ENCODE measurements at places on chromosomes 7 and 10.
A peak's percentile ranks its signal among the peaks of the same experiment; 100 is the strongest.

GRCh38 chr10:30825022-30825421 is 195.5 kb upstream of the LYZL2 start:
- DNase-seq, result no peak

- no peak for DNase-seq
These were observed 93.3 kb upstream of the ELMO1 start for GRCh38 chr7:37541810-37542443.

DNA sequence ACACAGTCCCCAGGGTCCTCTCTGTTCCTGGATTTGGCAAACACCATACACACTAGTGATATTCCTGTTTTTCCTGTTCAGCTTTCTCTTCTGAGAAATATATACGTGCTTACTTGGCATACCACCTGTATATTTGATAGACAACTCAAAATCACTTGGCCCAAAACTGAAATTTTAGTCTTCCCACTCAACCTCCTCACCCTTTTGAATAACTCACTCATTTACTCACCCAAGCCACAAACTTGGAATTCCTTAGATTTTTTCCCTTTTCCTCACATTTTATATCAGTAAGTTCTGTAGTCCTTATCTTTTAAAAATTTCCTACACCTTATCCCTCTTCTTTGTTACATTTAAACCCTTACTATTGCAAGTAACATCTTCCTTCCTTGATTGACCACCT is 143.4 kb downstream of the PPP1R3A start:
- DNase-seq, result no peak

DNA sequence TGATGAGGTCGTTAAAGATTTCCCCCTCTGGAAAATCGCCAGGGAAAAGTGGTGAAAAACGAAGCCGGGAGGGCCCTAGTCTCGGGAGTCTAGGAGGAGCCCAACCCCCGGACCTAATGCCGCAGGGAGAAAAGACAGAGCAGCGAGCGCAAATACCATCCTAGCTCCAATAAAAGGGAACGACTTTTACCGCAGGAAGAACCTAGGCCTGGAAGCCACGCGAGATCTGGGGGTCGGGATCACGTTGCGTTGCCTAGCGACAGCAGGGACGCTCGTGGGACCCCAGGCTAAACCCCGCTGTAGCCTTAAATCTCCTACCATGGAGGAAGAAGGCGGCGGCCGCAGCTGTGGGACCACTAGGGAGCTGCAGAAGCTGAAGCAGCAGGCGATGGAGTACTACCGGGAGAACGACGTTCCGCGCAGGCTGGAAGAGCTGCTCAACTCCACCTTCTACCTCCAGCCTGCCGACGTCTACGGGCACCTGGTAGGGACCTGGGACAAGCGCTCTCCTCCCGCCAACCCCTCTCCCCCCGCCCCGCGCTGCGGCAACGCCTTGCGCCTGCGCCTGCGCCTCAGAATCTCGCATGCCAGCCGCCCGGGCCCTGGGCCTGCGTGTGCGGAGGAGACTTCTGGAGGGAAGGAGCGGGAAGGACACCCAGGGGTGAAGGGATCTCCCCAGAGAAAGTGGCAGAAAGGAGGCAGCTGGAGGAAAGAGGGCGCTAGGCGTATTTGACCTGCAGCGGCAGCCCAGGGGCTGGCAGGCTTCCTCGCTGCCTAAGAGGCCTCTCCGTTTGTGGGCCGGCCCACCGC is at the start of gene ENO4:
Gene ENO4 (plus strand): TSS at position 252 of the 810 bp plus-strand sequence. CDS start 68 bp downstream, at position 320.
- peak; percentile 98 for DNase-seq

DNA sequence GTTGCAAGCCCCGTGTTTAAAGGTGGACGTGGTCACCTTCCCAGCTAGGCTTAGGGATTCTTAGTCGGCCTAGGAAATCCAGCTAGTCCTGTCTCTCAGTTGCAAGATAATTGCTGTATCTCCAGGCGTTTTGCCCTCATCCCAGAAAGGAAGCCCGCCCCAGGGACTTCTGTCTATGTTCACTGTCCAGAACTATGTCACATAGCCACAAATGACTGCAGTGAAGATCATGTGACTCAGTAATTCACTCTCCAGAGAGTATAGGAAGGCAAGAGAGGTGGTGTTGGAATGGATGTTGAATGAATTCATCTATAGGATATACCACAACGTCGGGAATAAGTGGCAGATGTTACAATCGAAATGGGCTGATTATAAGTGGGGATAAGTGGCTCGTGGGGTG is 349 bp upstream of the ERVW-1 start:
- DNase-seq, result no peak

DNA sequence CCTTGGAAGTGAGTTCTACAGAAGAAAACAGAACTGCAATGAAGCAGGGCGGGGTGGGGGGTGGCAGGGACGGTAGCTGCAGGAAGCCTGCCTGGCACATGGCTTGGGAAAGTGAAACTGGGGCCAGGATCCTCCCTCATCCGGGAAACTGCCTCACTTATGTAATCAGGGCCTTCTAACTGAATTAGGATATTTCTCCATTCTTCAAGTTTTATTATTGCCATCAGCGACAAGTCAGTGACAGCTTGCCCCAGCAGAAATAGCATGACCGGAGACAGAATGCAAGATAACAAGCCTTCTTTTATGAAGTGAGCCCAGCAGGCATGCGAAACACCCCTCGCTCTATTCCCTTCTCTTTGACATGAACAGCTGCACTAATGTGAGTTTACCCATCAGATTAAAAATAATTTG is 77.5 kb upstream of the CACUL1 start:
- DNase-seq, result peak; percentile 38

GRCh38 chr10:18144928-18145327 is 4.7 kb downstream of the CACNB2 start:
- peak; percentile 38 for DNase-seq

DNA sequence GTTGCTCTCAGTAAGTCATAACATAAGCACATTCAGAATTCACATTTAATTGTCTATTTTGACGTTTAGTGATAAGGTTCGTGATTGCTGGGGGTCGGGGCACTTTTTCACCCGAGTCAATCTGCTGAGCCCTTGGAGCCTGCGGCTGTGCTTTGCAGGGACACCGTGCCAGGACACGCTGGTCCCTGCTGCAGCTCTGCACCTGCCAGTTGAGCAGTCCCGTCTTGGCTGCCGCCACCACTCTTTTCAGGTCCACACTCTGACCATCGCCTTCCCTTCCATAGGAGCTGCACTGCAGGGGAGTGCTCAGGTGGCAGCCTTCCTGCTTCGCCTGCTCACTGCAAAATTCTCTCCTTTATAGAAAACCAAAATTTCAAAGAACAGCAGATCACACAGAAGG is 36.4 kb downstream of the CUL1 start:
- no peak for DNase-seq

DNA sequence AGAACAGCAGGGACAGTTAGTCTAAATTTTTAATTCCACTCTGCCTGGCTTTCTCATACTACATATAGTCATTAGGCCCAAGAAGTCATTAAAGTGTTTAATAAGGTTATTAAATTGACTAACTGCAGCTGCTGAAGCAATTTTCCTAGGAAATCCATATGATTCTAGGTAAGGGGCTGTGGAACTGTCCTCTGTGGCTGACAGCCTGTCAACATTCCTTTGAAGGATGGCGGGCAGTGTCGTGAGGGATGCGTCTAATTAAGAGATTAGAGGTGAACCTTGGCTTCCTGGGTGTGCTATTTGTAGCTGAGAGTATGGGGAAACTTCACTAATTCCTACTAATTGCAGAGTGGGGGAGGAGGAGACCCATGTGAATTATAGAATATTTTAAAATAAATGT is 64.6 kb downstream of the SNX10 start:
- no peak for DNase-seq

DNA sequence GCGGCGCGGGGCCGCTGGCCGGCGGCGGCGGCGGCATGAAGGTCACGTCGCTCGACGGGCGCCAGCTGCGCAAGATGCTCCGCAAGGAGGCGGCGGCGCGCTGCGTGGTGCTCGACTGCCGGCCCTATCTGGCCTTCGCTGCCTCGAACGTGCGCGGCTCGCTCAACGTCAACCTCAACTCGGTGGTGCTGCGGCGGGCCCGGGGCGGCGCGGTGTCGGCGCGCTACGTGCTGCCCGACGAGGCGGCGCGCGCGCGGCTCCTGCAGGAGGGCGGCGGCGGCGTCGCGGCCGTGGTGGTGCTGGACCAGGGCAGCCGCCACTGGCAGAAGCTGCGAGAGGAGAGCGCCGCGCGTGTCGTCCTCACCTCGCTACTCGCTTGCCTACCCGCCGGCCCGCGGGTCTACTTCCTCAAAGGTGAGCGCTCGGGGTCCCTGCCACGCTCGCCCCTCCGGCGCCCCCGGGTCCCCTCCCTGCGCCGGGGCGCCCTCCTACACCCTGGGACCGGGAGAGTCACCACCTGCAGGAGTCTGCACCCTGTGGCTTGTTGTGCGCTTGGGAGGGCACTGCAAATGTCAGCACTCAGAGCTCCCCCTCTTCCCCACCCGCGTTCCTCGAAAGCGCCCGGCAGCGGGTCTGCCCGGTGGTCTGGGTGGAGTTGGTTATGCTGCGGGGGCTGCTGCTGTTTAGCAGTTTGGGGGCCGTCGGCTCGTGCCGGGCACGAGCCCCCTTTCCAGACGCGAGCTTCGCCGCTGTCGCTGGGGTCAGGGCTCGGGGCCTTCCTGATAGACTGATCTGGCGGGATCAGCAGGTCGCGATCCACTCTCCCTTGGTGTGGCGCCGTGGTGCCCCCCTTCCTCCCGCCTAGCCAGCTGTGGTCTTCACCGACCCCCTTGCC is 627 bp downstream of the DUSP5 start:
- peak; percentile 47 for DNase-seq
